Endodermal cell (in vitro differentiated cells): ENCODE measurements at places on chromosomes 1 and 21.
A peak's percentile ranks its signal among the peaks of the same experiment; 100 is the strongest.

- no peak for DNase-seq
Measured at GRCh38 chr1:245325922-245326795, 171.4 kb downstream of the KIF26B start.

DNA sequence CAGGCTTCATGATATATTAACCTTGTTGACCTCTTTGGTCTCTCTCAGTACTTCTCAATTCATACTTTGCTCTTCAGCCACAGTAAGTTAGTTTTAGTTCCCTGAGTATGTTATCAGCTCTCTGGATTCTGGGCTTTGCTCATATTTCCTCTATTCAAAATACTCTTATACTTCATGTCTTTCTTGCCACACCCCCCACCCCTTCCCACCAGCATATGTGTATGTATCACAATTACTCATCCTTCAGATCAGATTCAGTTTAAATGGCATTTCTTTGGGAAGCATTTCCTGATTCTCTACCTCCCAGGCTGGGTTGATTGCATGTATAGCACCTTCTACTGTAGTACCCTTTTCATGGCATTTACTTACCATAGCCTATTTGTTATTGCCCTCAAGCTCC is 28.3 kb downstream of the SLC30A7 start:
- no peak for DNase-seq

DNA sequence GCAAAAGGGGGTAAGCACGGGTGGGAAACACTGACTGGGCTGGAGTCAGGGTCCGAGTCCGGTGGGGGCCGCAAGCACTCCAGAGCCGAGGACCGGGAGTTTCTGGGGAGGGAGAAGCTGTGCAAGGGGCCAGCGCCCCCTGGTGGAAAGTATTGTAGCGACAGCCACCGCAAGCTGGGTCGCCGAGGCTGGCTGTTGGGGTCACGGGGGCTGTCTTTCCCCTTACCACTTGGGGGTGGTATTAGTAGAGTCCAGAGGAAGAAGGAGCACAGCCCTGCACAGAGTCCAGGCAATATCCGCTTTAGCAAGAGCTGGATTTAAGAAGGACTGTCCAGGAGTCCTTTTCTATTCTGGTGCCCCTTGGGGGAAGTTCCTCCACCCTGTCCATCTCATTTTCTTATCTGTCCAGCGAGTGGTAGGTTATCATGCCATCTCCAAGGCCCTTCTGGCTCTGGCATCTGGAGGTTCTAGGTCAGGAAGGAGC is 17.9 kb upstream of the ETV3 start:
- DNase-seq, result peak; percentile 96

- no peak for DNase-seq
Measured at GRCh38 chr1:37465593-37466517, 8.5 kb upstream of the ZC3H12A start.
